IMR-90 (cell line): ENCODE measurements at places on chromosomes 3 and 15. TPM values are rescaled to one million over a fixed set of nuclear protein-coding genes. Genes with fewer than 3 reads are reported as not detected.

CYP8B1 gene
- not detected in 2 replicates for total RNA-seq

ARNT2 gene
- total RNA-seq, result 14.7 and 19.0 TPM in 2 replicates

C3orf22 gene
- not detected in 2 replicates for total RNA-seq

CSTA gene
- not detected in 2 replicates for total RNA-seq

SCAMP2 gene
- total RNA-seq, result 23.3 and 25.8 TPM in 2 replicates

UCN2 gene
- 0.54 and 0.56 TPM in 2 replicates for total RNA-seq

CPN2 gene
- not detected in 2 replicates for total RNA-seq

PLOD2 gene
- total RNA-seq, result 117 and 225 TPM in 2 replicates

TOP2B gene
- 53.4 and 115 TPM in 2 replicates for total RNA-seq

COL6A5 gene
- not detected in 2 replicates for total RNA-seq

MGLL gene
- total RNA-seq, result 23.6 and 23.7 TPM in 2 replicates

ST3GAL6 gene
- total RNA-seq, result 0.36 and 1.4 TPM in 2 replicates

PIF1 gene
- 3.9 and 5.3 TPM in 2 replicates for total RNA-seq

HYAL1 gene
- total RNA-seq, result under 0.01 and 0.36 TPM in 2 replicates

MYD88 gene
- 9.3 and 10.8 TPM in 2 replicates for total RNA-seq

CCR2 gene
- total RNA-seq, result not detected in 2 replicates

TRIM59 gene
- 65.4 and 68.3 TPM in 2 replicates for total RNA-seq

IL12A gene
- 0.90 and 1.1 TPM in 2 replicates for total RNA-seq

C2CD4A gene
- not detected in 2 replicates for total RNA-seq

SYNPR gene
- total RNA-seq, result not detected in 2 replicates

TJP1 gene
- 43.4 and 61.7 TPM in 2 replicates for total RNA-seq

SLC24A5 gene
- not detected in 2 replicates for total RNA-seq

RYR3 gene
- total RNA-seq, result 0.18 TPM in 1 of 2 replicates, not detected in the other

CPEB1 gene
- total RNA-seq, result 6.9 and 12.5 TPM in 2 replicates

PLSCR4 gene
- 2.8 and 3.8 TPM in 2 replicates for total RNA-seq

RARB gene
- 1.4 TPM in 2 replicates for total RNA-seq

FBXO40 gene
- not detected in 2 replicates for total RNA-seq

GOLGA8N gene
- total RNA-seq, result 0.72 and 0.83 TPM in 2 replicates

FETUB gene
- not detected in 2 replicates for total RNA-seq

KCNMB3 gene
- 0.72 and 0.83 TPM in 2 replicates for total RNA-seq

CCDC54 gene
- total RNA-seq, result not detected in 2 replicates

SKOR1 gene
- not detected in 2 replicates for total RNA-seq
